ENCODE measurements at places on chromosomes 5 and 9. TPM values are rescaled to one million over a fixed set of nuclear protein-coding genes. Genes with fewer than 3 reads are reported as not detected.
A peak's percentile ranks its signal among the peaks of the same experiment; 100 is the strongest.

The MEF2C gene
- 1,127 TPM for polyA plus RNA-seq

The ACOT12 gene
- polyA plus RNA-seq, result not detected

The CCDC107 gene
- polyA plus RNA-seq, result 21.0 TPM

The TAF11L5 gene
- polyA plus RNA-seq, result not detected

- DNase-seq, result no peak
These were observed 2.4 kb upstream of the OR1K1 start for GRCh38 chr9:122797316-122798063.

GRCh38 chr9:112121633-112122032 is 53.5 kb downstream of the SUSD1 start:
- DNase-seq, result no peak

DNA sequence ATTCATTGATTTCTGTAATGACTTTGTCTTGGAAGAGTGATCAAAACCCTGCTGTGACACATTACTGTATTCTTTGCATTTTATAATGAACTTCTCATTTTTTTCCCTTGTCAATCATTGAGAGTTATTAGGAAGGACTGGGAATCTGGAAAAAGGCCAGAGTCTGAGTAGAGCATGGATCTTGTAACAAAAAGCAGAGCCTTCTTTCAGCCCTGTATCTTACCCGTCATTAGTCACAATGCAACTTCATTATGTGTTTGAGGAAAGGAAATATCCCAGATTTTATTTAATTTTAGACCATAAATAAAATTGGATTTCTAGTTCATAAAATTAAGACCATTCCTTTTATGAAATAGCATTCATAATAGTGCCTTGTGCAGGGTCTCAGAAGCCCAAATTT is 131.4 kb downstream of the ARHGEF28 start:
- no peak for DNase-seq

- DNase-seq, result no peak
These were observed 3.6 kb upstream of the LCP2 start for GRCh38 chr5:170301149-170301548.

GRCh38 chr9:81474792-81475191 is 214.6 kb downstream of the TLE1 start:
- DNase-seq, result no peak

DNA sequence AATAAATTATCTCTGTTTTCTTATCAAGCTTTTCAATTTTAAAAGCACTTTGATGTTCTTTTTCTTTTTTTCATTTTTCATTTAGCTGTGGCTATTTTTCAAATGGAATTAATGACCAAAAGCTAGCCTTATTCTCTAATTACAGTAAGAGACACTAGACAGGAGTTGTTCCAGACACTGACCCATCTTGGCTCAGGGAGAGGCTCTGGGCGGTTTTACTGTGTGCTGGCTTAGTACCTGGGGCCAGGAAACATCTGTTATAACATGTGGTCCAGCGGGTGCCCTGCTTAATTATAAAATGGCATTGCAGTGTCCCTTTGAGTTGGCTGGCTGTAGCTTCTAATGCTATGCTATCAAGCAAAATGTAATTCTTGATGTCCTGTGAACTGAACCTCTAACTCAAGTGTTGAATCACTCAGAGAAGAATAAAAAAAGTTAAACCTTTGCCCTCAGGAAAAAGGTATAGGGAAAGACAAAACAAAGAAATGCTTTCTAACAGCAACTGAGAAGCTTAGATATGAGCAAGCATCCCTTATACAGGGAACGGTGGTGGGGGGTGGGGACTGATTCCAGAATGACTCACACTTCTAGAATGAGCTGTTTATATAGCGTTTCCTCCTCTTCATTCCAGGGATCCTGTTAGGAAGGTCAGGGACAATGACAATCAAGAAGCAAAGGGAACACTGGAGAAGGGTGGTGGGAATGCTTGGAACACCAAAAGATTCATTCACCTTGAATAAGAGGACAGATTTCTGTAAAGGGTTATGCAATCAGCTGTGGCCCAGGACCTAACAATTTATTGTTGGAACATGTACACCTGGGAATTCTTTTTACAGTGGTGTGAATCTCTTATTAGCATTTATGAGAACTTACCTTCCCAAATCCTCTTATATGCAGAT is 58.7 kb upstream of the NFIB start:
- peak; percentile 65 for DNase-seq
